ENCODE measurements at places on chromosomes 3 and 15. TPM values are rescaled to one million over a fixed set of nuclear protein-coding genes. Genes with fewer than 3 reads are reported as not detected.
A peak's percentile ranks its signal among the peaks of the same experiment; 100 is the strongest.

DNA sequence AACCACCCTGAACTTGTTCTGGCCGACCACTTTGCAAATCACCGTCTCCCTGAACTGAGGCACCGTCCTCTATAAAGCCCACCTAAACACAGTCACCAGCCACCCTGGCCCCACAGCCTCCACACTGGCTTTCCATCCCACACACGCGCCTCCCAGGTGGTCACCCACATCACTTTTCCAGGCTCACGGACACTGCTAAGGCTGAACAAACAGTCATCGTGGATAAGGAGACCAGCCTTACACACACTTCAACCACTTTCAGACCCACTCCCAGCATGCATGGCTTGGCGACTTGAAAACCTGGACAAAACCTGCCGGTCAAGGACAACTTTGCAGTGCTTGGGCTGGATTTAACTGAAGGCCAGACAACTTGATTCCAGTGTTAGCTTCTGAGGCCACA is 8.4 kb downstream of the CHSY1 start:
- DNase-seq = no peak

GRCh38 chr3:114902691-114903101 is 244.4 kb downstream of the ZBTB20 start:
- DNase-seq = no peak

The RLBP1 gene
- not detected for total RNA-seq

DNA sequence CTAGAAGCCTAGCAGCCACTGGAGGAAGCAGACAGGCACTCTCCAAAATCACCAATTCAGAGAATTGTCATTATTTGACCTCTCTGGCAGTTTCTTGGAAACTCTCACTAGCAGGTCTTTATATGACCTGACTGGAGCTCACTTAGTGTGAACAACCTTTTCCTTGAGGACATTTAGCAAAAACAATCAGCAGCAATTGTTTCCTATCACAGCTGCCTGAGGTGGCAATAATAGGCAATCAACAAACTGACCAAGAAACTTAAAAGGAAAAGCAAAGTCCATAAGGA is 162.4 kb upstream of the STT3B start:
- no peak for DNase-seq

DNA sequence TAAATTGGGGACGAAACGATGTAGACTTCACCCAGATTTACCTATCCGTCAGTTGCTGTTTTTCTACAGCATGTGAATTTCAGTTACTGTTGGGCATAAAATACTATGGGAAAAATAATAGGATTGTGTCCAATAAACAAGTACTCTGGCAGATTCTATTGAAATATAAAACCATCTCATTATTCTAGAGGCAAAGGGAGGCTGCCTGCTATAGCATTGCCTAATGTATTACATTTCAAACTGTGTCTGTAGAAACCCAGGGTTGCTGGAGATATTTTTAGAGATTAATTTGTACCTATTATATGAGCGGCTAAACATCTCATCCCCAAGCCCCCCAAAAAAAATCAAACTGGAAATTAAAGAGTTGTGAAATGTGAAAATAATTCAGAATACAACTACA is 159.6 kb upstream of the IL12A start:
- no peak for DNase-seq

The SLC35G2 gene
- total RNA-seq = 4.3 TPM

The PDCD10 gene
- total RNA-seq = 29.9 TPM

DNA sequence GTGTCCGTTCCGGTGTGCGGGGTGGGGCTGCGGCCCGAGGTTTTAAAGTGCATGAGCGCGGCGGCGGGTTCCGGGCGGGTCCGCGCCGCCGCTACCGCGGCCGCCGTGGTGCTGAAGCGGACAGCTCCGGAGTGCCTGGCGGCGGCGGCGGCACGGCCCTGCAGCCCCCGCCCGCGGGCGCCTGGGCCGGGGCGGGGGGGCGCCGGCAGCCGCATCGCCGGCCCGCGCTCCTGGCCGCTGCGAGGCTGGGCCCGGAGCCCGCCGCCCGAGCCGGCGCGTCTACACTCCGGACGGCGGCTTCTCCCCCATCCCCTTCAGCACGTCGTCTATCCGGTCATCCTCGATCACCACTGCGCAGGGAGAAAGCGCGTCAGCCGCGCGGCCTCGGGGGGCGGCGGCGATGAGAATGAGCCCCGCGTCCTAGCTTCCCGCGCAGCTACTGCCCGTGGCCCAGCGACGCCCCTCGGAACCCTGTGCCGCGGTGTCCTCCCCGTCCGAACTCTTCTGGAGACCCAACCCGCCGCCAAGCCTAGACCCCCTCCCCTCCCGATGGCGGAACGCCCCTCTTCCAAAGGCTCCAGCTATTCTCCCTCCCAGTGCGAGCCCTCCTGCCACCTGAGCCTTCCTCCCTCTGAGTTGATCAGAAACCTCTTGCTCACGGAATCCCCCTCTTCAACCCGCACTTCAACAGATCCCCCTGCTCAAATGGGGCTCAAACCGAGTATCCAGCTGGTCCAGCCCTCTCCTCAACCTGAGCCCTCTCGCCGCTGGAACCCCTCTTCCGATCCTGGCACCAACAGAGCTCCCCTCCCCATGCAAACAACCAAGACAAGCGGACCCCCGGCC is 1.3 kb downstream of the CAMK2N2 start:
- peak; percentile 70 for DNase-seq

DNA sequence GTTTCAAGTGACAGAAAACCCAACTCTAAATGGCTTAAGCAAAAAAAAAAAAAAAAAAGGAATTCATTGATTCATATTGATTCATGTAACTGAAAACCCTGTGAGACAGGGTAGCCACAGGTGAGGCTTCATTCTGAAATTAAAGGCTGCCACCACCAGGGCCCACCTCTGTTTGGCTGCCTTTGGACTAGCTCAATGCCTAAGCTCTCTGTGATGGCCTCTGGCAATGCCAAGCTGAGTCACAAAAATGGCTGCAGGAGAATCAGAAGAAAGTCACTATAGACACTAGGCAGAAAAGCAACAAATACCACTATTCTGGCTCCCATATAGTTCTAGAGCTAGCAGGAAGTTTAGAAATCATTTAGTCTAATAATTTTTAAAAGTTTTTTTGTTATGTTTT is 38.2 kb upstream of the GYG1 start:
- DNase-seq = no peak

DNA sequence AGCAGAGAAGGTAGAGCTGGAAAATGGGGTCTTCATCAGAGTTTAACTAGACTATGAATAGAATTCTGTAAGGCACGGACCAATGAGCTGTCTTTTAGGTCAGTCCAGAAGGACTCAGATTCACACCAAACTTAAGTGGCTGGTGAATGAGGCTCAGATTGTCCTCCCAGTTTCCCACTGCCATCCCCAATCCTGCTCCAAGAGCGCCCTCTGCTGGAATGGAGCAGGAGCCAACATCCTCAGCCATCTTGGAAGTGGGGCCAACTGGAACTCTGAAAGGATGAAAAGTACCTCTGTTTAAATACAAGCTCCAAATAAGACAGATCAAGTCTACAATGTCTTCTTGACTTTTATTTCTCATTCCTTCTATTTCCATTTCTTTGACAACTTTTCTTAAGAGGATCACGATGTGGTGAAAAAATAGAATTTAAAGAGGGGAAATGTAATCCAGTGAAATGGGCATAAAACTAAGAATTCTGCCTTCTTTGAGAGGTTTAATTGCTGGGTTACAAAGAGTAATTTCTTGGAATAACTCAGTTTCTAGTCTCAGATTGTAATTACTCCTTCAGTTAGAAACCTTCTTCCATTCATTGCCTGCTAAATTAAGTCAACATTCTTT is 217.1 kb upstream of the TPRG1 start:
- DNase-seq = peak; percentile 90

The ST8SIA2 gene
- total RNA-seq = not detected

The GP9 gene
- not detected for total RNA-seq

The GOLGA8R gene
- 3.4 TPM for total RNA-seq

DNA sequence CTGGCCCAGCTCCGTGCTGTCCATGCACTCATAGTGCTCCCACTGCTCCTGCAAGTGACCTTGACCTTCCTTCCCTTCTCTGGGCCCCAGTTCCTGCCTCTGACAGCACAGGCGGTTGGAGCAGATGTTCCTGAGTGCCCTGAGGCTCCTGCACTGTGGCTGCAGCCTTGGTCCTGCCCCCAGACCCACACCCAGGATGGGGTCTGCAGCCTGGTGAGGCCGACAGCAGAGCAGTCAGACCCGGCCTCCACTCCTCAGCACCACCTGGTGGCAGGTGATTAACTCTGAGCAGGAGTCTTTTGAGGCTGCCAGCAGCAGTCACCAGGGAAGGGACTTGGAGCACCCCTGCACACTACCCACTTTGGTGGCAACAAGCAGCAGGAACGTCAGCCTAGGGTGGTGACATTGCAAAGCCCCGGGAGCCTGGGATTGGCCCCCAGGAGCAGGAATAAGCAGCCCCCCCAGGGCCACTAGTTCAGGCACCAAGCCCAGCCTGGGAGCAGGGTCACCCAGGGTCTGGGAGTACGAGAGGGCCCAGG is 64.6 kb downstream of the CYP11A1 start:
- peak; percentile 34 for DNase-seq

- DNase-seq = no peak
Measured at GRCh38 chr3:183541738-183542137, 13.8 kb downstream of the KLHL6 start.

DNA sequence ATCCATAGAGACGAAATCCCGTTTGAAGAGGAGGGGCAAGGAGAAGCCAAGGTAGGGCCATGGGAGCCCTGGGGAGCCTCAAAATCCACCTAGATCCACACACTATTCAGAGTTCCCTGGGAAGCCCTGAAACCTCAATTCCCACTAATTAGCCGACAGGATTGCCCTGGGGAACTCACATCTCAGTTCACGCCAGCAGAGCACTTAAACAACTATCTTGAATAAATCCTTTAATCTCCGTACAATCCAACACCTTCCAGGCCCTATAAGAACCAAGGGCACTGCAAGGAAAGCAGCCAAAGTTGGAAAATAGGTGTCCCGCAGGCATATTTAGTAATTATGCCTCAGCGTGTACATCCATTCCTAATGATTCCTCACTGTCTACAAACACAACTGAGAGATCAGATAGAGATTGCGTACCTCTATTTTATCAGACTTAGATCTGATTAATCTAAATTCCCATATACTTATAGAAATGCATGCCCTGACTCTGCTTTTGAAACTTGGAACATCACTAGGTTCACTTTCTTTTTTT is 25.6 kb upstream of the EIF4A2 start:
- no peak for DNase-seq

The CCR3 gene
- total RNA-seq = not detected

The GOLGA6L7 gene
- total RNA-seq = not detected

The XIRP1 gene
- total RNA-seq = 195 TPM

The DUT gene
- 84.1 TPM for total RNA-seq

The RRP9 gene
- total RNA-seq = 13.9 TPM

- no peak for DNase-seq
Measured at GRCh38 chr15:54312528-54312927, 334.3 kb downstream of the UNC13C start.

DNA sequence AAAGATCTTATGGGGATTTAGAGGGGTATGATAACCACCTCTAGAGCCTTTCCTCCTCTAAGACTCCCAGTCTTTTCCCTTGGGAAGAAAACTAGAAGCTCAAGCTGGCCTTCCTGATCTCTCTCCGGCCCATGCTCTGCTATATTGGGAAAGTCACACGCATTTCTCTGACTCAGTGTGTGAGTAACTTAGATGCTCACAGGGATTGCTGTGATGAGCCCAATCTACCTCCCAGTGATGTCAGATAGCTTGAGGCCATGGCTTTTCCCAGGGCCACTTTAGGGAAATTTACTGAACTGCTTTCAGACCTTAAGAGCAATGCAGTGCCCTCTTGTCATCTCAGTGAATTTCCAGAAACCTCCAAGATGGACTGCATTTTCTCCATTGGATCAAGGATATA is 8.6 kb upstream of the ST8SIA2 start:
- no peak for DNase-seq

GRCh38 chr3:131142580-131142979 is 115.9 kb downstream of the NEK11 start:
- no peak for DNase-seq

GRCh38 chr3:122690096-122690495 is 9.5 kb downstream of the PARP14 start:
- DNase-seq = no peak

The SNX22 gene
- total RNA-seq = 114 TPM

- no peak for DNase-seq
Measured at GRCh38 chr15:55884223-55884622, 109.2 kb downstream of the NEDD4 start.

The WDR49 gene
- total RNA-seq = 16.0 TPM

GRCh38 chr3:14286887-14287500 is 108.4 kb downstream of the LSM3 start:
- no peak for DNase-seq

DNA sequence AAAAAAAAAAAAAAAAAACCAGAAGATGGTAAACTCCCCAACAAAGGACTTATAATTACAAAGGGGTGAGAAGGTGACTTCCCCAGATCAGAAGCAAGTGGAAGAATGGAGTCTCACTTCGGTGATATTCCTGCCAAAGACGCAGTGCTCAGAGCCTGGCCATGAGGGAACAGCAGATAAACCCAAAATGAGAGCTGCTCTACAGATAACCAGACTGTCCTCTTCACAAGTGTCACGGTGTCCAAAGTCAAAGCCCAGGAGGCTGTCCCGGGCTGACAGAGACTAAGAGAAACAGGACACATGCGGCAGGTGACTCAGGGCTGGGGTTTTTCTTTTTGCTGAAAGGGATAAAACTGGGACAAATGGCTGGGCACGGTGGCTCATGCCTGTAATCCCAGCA is 48.8 kb downstream of the HMCES start:
- no peak for DNase-seq

DNA sequence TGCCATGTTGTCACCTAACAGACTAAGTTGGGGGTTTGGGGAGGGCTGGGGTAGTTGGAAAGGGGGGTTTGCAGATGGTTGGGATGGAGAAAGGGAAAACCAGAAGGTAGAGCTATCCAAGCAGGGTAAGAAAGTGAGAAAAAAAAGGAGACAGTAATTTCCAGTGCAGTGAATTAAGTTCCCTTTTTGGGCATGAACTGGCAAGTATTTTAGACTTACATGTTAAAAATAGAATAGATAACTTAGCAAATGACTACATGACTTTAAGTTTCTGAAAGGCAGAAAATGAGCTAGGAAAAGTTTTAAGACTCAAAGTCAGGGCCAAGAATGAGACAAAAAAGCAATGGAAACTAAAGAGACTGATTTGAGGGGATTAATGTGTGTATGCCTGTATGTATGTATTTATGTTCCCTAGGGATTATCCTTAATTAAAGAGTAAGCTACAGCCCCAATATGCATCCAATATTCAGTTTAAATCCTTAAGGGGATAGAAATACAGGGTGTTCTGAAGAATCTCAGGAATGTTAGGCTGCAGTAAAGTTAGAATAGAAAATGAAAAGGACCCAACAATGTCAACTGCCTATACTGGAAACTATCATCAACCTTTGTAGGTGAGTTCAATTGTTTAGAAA is 285.2 kb upstream of the MME start:
- no peak for DNase-seq

- DNase-seq = no peak
Measured at GRCh38 chr3:4831580-4831950, 147.7 kb upstream of the BHLHE40 start.

The DUOX1 gene
- total RNA-seq = 6.1 TPM

GRCh38 chr3:148789146-148789545 is 38.5 kb upstream of the CPB1 start:
- DNase-seq = no peak

The KNG1 gene
- total RNA-seq = 0.37 TPM

Data from right cardiac atrium (tissue), 5 donors.